Ovary (tissue), 10 donors: ENCODE measurements at places on chromosomes 13 and 19. TPM values are rescaled to one million over a fixed set of nuclear protein-coding genes. Genes with fewer than 3 reads are reported as not detected.
A peak's percentile ranks its signal among the peaks of the same experiment; 100 is the strongest.

GRCh38 chr13:97313551-97314260 lies 91.6 kb downstream of the MBNL2 start:
- DNase-seq = no peak

DNA sequence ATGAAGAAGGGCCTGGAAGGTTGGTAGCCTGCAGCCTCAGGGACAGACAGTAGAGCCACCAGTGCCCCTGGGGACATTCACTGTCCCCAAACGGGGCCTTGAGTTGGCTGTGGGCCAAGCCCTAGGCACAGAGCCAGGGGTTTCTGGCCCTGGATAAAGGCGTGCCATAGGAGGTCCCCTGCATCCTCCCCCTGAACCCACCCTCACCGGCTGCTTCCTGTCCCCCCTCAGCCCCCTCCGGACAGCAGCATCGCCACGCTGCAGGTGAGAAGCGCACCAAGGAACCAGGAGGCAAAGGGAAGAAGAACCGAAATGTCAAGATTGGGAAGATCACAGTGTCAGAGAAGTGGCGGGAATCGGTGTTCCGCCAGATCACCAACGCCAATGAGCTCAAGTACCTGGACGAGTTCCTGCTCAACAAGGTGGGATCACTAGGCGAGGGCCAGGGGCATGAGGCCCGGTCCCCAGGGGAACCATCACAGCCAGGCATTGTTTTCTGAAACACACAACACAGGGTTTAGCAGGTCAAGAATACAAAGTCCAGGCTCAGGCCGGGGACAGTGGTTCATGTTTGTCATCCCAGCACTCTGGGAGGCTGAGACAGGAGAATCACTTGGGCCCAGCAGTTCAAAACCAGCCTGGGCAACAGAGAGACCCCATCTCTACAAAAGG lies 14.6 kb upstream of the USE1 start:
- no peak for DNase-seq

- DNase-seq = no peak
Measured at GRCh38 chr13:46561691-46562090, 8.7 kb downstream of the LRCH1 start.

DNA sequence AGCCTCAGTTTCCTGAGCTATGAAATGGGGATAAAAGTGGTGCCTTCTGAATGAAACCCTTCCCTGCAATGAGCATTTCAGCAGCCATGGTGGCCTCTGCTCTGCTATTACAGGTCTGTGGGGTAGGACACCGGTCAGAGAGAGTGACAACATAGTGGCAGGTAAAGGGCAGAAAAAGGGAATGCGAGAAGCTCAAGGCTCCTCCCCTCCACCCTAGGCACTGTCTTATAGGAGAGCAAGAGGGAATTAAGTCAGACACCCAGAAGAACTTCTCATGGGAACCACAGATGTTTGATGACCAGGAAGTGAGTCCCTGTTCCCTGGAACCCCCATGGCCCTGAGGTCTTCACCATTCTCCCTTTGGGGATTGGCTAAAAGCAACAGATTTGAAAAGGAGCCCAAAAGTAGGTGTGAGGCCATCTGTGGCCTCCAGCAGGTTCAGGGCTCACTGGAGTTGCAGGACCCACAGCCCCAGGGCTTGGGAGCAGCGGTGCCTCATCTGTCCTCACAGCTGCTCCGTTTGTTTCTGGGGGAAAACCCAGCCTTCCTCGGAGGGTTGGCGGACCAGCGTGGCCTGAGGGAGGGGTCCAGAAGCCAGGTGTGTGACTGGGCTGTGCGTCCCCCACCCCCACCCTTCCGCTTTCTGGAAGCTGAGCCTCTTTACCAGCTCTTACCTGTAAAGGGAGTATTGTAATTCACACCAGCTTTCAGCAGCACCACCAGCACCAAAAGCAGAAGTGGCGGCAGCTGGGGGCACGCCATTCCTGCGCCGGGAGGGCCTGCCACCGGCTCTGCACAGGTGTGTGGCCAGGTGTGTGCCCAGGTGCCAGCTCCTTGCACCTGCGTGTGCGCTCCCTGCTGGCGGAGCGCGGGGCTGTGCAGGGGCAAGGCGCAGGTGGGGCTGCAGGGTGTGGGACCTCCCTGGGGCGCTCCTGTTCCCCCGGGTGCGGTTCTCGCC lies 19.4 kb downstream of the IQCN start:
- no peak for DNase-seq

SELENOV gene
- not detected for polyA plus RNA-seq

GRCh38 chr13:103931331-103931845 lies 865.2 kb upstream of the SLC10A2 start:
- DNase-seq = no peak

DNA sequence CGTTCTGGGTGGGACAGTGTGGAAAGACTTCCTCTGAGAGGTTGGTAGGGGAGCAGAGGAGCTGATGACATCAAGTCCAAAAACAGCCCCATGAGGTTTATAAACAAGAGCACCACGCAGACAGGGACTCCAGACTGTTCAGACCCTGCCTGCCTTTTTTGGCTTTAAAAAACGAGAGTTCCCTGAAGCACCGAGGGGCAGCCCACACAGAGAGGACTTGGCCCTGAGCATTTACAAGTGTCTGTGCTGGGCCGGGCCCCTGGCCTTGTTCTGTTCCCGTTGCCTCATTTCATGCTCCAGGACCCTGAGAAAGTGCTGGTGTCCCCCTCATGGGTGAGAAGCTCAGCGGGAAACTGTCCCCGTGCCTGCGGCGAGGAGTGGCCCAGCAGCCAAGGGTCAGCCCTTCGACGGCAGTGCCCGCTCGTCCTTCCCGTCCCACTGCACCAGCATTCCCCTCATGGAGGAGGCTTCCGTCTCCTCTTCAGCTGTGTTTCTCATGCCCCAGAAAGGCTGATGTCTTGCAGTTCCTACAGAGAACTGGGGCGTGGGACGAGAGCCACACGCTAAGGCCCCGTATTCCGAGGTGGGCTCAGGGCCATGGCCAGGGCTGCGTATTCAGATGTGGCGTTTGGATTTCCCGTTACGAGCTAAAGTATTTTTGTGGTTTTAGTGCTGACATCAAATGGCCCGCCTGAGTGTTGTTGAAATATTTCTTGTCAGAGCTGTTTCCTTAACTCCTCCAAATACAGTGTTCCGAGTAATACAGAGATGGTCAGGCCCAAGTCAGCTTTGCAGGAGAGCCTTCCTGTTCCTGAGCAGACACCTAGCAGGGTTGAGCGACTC lies 93.5 kb downstream of the ATP11A start:
- peak; percentile 61 for DNase-seq

- no peak for DNase-seq
Measured at GRCh38 chr19:4622695-4623421, 16.5 kb upstream of the TNFAIP8L1 start.
